ENCODE measurements at places on chromosomes 2 and 18.

DNA sequence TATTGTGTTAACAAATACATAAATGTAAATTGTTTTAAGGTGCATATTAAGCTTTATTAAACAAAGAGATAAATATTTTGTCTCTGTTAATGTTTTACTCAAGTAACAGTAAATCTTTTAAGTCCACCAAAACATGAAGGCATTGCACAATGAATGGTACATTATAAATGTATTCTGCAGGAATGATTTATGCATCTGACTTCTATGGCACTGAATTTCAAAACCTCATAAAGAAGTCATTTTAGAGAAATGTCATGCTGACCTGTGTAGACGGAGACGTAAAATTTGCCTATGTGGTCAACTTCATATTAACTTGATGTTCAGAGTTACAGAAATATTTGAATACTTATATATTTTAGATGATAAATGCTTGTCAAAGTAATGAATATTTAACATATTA, 194.7 kb downstream of the BABAM2 start:
- no peak for DNase-seq

GRCh38 chr2:65939687-65940086, 495.2 kb upstream of the MEIS1 start:
- DNase-seq = no peak

DNA sequence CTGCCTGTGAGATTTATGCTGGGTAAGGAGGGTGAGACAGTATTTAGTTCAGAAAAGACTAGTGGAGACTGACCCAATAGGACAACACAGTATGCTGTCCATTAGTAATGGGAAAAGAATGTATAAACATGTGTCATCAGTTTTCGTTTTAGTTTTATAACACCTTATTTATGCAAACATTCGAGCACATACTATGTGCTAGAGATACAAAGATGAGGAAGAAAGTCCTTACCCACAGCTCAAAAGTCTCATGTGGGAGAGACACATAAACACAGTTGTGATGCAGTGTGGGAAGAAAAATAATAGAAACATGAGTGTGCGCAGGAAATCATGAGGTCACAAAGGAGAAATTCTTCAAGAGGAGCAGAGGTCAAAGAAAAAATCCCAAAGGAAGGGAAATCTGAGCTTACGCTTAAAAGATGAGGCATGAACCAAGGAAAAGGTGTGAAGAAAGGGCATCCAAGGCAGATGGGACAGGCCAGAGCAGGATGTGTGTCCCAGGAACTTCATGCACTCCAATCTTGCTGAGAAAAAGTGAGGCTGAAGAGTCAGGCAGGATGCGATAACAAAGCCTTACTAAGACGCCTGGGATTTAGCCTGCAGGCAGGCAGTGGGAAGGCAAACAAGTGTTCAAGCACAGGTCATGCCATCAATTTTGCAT, 8.1 kb downstream of the METTL21A start:
- peak; percentile 81 for DNase-seq

- peak; percentile 82 for DNase-seq
Observed at GRCh38 chr2:159035790-159036411, 67.5 kb downstream of the TANC1 start.

DNA sequence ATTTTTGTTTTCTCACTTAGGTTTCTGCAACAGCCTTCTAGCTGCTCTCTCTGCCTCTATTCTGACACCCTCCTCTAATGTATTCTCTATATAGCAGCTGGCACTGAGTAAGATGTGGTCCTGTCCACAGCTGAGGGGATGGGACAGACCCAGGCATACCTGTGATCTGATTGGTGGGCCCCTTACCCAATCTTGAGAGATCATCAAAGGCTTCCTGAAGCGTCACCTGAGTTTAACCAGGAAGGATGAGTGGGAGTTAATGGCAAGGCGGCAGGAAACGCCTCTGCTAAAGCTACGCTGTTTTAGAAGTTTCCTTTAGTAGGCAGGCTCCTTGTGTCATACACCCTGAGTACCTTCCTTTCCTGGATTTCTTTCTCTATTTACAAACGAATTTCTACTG, 5.7 kb upstream of the TET3 start:
- DNase-seq = no peak

DNA sequence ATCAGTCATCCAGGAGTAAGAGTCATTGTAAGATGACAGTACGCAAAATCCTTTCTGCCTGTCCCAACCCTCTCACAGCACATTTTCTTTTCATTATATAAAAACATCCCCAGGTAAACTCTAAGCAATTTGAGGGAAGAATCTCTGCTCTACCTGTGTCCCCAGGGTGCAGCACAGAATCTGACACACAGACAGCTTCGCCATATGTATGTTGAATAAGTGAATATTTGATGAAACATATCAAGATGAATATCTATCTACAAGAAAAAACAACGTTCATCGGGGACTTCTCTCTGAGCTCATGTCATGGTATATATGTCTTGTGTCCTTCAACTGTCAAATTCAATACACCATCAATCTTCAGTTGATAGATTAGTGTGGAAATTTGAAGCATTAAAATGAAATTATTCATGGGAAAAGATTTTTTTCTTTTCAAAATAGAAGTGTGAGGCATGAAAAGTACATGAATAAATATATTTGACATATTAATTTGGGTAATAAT, 94.5 kb upstream of the KYNU start:
- no peak for DNase-seq

- peak; percentile 6 for DNase-seq
Observed at GRCh38 chr2:216632952-216633615, at the start of gene IGFBP2. TSS of gene IGFBP2 (plus strand) at chr2:216633420. CDS start at chr2:216633524, 104 bp downstream.

GRCh38 chr2:73092146-73092783, 20.5 kb downstream of the RAB11FIP5 start:
- no peak for DNase-seq

- no peak for DNase-seq
Observed at GRCh38 chr2:120660771-120661459, 74.8 kb upstream of the GLI2 start.

GRCh38 chr2:219836647-219837177, 209.3 kb downstream of the SLC4A3 start:
- DNase-seq = no peak

GRCh38 chr2:157470321-157470720, 26.4 kb upstream of the CYTIP start:
- no peak for DNase-seq

DNA sequence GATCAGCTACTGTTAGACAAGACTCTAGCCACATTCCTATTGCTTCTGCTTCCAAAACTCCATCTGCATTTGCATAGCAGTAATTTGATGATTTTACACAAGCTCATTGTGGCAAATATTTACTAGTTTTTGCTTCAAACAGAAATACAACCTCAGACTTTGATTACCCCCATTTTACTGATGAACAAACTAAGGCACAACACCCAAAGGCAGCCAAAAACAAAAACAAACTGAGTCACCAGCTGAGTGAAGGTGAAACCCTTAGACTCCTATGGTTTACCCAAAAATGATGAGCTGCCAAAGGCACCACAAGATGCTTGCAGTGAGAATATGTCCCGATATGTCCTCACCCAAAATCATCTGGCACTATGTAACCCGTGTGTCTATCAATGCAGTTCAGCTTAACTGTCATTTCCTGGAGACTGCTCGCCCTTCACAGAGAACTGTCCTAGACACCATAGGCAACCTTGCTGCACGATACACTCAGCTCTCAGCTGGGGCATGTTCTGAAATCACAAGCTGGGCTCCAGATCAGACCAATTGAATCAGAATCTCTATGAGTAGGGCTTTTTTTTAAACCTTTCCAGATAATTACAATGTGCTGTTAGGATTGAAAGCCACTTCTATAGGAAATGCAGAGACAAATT, 4.1 kb upstream of the EVA1A start:
- no peak for DNase-seq

- no peak for DNase-seq
Observed at GRCh38 chr2:10890706-10891270, 20.9 kb upstream of the KCNF1 start.

GRCh38 chr2:231614559-231615057, 21.9 kb downstream of the TEX44 start:
- DNase-seq = no peak

Measured in NCI-H226 (cell line).